H7 (cell line): ENCODE measurements at places on chromosomes 6 and 20. TPM values are rescaled to one million over a fixed set of nuclear protein-coding genes. Genes with fewer than 3 reads are reported as not detected.

DNA sequence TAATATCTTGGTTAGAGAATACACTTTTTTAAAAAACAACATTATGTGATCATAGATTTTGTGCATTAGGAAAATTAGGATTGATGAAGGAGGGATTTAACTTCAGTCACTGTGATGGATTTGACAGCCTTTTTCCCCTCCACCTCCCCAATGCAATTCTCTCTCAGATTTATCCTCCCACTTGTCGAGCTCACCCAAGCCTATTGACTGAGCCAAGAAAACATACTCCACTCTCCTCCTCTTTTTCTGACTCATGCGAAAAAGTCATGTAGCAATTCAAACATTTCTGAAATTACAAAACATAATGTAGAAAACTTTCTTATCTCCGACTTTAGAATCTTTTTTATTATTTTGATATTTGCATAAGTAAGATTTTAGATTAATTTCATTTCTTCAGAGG, 24.1 kb downstream of the KLHL32 start:
- DNase-seq: no peak

DNA sequence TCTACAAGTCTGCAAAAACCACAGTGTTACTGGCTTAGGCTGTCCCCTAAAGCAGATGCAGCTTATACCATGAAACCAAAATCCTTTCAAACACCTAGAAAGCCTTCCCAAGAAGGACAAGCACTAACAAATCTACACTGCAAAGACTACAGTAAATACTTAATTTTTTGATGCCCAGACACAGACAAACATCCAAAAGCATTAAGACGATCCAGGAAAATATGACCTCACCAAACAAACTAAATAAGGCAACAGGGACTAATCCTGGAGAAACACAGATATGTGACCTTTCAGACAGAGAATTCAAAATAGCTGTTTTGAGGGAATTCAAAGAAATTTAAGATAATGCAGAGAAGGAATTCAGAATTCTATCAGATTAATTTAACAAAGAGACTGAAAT, 423.5 kb downstream of the COL12A1 start:
- DNase-seq: no peak

Gene C20orf144
- 0.11 TPM in 1 of 2 replicates, not detected in the other for total RNA-seq

DNA sequence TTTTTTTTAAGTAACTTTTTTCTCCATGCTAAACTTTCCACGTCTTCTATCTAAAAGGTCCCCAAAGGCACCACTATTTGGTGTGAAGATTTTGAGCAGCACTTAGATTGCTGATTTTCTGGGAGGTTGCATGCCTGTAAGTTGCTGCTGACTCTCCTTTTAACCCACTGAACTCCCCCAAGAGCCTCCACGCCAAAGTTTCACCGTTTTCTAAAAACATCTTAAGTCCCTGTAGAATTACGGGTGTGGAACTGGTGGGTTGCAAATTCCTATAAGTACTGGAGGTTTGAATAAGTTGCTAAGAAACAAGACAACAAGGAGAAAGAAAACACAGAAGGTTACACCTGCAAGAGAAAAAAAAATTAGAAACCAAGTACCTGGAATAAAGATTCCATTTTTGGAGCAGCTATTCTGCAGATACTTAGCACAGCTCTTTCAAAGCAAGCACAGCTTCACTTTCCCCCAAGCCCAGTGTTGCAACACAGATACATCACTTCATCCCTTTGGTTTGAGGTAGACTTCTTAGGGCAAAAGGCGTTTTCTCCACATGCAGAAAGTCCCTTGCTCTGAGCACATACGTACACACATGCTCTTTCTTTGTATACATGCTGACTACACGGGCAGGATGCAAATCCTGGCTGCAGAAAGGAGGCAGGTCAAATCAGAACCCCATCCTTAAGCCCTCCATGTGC, 5.0 kb downstream of the JAG1 start:
- DNase-seq: no peak

Gene OR12D2
- not detected in 2 replicates for total RNA-seq

GRCh38 chr6:106145741-106146227, 59.6 kb downstream of the PRDM1 start:
- DNase-seq: peak; percentile 41

DNA sequence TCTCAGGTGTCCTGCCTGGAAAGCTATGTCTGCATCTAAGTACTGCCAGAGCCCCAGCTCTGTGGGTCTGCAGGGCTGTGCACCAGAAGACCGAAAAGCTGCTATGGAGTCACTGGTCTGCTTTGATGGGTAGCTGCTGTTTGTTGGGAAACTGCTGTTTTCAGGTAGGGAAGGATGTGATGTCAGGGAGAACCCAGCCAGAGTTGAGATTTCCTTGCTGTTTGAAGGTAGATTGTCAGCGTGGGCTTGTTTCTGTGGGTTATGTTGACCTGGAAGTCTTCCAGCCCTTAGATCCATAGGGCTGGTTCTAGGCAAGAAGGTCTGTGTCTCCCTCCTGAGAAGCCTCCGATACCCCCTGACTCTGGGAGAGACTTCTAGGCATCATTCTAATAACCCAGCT, 12.2 kb upstream of the SHLD1 start:
- no peak for DNase-seq
